T-helper 1 cell (primary cell): ENCODE measurements at places on chromosomes 4 and X.

DNA sequence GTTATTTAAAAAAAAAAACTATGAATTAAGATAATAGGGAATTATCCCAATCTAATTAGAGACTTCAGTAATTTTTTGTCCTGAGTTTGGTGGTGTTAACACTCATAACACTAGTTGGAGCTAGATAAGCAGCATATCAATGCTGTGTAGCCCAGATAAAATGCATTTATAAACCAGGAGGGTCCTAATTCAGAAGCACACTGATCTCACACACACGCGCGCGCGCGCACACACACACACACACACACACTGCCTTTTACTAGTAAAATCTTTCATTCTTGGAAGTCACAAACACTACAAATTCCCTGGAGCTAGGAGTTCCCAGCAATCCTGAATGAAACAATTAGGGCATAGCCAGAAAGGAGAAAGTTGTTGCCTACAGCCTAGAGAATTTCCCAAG, 3.2 kb downstream of the UNC5C start:
- no peak for DNase-seq

DNA sequence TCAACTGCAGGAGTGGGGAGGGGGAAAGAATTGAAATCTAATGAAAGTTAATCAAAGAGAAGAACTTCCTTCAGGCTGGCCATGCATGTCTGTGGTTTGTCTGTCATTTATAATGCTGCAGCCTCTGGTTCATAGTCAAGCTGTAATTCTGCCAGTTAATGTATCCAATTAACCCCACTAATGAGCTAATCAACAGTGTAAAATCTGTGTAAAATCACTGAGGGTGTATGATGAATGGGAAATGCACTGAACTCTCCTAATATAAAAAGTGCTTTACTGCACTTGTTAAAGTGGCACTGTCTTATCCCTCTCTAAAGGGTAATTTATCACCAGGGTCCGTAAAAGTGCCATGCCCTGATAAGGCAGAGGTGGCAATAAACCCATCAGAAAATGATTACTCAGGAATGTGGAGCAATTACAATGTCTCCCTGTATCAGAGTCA, 798.1 kb downstream of the PDHA2 start:
- DNase-seq = no peak

DNA sequence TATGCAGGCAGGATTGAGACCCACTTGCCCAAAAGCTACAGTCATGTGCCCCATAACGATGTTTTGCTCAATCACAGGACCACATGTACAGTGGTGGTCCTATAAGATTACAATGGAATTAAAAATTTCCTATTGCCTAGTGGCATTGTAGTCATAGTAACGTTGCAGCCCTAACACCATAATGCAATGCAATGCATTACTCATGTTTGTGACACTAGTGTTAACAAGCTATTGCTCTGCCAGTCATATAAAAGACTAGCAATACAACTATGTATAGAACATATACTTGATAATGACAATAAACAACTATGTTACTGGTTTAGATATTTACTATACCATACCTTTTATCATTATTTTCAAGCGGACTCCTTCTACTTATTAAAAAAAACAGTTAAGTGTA, 50.6 kb downstream of the VGLL1 start:
- DNase-seq = no peak

DNA sequence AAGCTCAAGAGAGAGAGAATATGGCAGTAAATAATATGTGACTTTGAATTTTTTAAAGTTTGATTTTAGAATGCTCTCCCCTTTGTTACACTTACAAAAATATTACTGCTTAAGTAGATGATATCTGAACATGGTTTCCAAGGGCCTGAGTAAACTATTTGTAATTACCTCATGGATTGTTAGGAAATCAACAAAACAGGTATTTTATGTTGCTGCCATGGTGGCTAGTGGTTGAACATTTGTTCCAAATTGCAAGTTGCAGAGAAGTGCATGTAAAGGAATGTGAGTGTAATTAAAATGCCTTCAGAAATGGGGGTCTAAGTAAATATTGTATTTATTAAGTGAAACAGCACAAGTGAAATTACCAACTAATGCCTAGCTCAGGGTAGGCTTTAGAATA, 27.6 kb downstream of the SEPTIN11 start:
- DNase-seq = no peak

DNA sequence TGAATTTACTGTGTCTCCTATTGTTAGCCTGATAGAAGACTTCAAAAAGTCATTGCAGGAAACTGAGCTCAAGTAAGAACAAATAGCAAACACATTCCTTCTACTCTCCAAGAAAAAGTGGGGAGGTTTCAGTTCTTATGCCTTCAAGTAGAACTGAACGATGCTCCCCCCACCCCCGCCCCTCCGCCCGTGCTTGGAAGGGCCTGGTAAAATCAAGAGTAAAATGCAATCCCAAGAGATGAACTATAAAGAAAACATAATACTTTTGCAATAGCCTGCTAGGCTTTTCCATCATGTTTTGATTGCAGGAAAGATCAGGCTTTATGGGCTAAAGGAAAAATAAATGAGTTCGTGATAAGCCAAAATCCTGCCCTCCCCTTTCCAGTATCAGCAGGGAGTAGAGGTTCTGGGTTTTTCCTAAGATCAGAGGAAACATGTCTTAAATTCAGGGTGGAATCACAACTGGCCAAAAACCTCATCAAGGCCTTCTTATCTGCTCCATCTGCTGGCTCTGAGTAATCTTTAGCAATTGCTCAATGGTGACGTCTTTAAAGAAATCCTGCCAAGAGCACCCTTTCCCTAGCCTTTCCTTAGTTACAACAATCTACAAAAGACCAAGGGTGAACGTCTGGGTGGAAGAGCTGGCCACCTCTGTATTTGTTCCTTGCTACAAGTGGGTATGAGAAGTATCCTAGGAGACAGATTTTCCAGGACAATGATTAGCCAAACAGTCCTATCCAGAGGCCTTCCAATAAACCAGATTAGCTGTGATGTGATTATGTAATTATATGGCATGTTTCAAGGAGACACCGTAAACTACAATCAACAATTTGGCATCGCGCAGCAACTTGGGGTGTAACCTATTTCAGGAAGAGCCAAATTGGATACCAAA, 66.3 kb upstream of the FAM9C start:
- no peak for DNase-seq

DNA sequence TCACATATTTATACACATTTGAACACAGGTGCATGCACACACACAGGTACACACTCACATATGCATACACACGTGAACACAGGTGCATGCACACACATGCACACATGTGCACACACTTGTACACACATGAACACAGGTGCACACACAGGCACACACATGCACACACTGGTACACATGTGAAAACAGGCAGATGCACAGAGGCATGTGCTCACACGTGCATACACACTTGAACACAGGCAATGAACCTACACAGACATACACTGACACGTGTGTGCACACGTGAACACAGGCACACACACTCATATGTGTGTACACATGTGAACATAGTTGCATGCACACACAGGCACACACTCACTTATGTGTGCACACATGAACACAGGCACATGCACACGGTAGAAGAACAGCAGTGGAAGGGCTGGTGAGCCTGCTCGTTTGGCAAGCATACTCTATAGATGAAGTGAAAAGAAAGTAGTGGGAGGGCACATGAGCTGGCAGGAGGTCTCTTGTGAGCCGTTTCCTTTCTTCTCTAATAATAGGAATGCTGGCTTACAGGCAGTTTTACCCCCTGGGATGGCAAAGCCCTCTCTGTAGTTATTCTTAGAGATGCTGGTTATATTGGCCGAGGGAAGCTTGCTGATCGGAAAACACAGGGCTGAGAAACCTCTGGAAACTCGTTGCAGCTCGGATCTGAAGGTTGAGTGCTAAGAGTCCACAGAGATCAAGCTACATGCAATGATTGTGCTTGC, 279.6 kb upstream of the CLNK start:
- DNase-seq = no peak

GRCh38 chr4:42149004-42149403, 3.5 kb downstream of the BEND4 start:
- no peak for DNase-seq

GRCh38 chr4:83258461-83258860, 26.1 kb downstream of the COQ2 start:
- no peak for DNase-seq

DNA sequence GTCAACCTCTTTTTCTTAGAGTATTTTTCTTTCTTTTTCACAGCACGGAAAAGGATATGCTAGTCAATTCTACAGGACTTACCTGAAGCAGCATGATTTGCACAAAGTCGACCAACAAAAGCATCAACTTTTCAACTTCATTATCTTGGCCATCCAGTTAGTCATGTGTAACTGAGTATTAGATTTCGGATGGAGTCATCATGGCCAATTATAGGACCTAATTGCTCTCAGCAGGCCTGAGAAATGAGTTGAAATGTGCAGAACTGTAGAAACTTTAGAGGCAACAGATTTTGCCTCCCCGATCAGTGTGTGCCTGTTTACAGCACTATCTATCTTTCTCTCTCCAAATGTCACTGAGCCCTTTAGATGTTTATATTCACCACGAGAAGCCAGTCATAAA, 41.0 kb downstream of the PCDH10 start:
- no peak for DNase-seq

DNA sequence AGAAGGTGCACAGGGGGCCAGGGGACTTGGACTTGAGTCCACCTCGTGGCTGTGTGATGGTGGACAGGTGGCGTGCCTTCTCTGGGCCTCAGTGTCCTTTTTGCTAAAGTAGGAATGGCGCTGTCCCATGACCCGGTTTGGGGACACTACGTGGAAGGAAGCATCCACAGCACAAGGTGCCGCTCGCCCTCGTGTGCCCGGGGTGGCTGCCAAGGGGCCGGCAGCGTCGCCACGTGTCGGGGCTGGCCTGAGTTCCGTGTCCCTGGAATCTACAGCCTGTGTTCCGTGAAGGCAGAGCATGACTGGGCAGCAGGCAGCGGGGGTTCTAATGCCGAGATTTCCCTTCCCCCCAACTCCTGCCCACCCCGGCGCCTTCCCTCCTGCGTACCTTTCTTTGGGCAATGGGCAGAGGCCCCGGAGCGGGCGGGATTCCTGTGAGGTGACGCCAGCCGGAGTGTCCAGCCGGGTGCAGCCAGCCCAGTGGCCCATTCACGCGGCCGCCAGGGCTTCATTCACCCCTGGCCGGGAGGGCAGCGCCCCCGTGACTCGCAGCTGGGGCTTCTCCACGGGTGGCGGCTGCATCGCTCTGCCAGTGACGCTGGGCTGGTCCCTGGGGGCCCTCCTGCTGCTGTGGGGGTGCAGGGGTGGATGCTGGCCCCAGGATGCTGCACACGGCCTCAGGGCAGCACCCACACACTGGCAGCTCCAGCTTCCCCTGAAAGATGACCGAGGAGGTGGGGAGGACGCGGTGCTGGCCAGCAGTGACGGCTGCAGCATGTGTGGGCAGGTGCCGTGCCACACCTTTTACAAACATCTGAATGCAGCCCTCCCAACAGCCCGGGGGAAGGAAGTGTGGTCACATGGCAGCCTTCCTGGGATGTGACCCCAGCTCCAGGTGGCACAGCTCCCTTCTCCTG, 21.2 kb downstream of the DOK7 start:
- no peak for DNase-seq

GRCh38 chrX:152904151-152905080, 6.5 kb downstream of the ZNF185 start:
- peak; percentile 16 for DNase-seq

GRCh38 chr4:13920901-13921300, 293.4 kb upstream of the BOD1L1 start:
- DNase-seq = no peak

DNA sequence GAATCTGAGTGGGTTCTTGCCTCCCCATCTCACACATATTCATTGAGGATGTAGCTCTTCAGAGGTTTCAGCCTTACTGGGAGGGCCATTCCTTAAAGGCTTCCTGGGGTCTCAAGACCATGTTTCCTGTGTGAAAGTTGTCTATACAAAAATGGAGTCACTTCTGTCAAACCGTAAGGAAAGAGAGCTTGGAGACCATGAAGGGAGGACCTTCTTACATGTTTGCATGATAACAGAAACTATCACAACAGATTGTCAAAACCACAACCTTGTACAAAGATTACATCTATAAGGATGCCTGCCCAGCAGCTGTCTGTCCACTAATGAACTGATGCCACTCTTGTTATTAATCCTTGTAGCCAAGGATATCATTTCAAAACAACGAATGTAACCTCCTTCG, 139.3 kb downstream of the PDE5A start:
- no peak for DNase-seq

DNA sequence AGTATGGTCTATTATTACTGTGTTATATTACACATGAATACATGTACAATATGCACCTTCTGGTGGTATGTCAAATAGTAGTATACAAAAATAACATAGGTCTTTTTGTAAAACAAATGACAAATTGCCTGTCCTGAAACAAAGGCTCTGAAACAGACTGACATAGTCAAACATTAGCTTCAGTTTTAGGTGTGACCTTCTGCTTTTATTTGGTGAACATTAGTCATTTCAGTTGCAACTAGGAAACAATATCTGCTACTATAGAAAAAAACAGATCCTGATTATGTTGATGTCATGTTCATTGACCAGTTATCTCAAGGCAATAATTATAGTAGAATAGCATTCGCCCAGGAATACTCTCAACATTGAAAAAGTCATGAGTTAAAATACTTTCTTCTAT, 123.0 kb downstream of the CHRNA9 start:
- no peak for DNase-seq

- DNase-seq = peak; percentile 25
Observed at GRCh38 chr4:36399762-36400353, 118.4 kb downstream of the DTHD1 start.

- DNase-seq = no peak
Observed at GRCh38 chr4:94944726-94945125, 187.0 kb downstream of the BMPR1B start.

DNA sequence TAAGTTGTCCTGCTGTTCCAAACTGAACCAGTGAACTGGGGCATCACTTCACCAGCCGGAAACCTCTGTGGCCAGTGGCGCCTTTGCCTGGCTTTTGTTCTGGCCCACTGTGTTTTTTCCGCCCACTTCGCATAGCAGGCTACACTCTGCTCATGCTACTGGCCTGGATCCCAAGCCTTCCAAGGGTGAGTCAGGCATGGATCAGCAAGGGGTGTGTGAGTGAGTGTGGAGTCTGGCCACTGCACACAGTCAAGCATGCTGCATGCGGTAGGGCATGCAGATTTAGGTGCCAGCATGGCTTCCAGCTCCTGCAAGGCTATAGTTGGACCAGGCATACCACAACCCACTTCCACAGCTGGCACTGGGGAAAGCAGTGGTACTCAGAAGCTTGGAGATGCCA, 1967.9 kb downstream of the C4orf33 start:
- DNase-seq = no peak

DNA sequence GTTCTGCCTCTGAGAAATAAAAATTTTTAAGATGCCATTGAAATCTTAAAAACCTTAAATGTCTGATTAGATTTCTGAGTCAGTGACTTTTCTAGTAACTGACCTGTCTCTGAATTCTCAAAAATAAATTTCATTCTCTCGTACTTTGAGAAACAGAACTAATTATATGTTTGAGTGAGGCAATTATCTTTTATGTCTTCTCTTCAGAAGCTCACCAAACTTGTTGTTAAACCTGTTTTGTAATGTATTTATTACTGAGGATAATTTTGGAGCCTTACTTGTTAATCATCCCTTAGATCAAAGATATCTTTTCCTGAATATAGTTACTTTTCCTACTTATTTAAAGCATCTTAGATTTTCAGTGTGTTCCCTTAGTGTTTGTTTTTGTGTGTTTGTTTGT, 64.5 kb upstream of the MMAA start:
- no peak for DNase-seq
